ENCODE measurements at places on chromosomes 5 and 9.
A peak's percentile ranks its signal among the peaks of the same experiment; 100 is the strongest.

DNA sequence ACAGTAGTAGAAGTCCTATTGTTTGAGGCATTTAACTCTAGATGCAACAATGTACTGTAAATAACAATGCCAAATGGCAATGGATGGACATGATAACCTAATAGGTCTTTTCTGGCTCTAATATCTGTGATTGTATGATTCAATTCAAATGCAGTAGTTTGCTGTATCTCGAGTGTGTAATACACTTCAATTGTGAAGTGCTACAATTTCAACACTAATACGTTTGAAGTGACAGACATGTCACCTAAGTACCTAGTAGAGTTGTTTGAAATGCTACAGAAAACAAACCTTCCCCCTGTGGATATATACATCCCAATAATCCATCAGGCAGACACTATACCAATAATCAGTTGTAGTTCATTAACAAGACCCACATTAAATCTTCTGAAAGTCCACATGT, 305.9 kb upstream of the ITGA1 start:
- no peak for DNase-seq

GRCh38 chr5:18067615-18068014, 433.4 kb downstream of the TAF11L14 start:
- DNase-seq = no peak

DNA sequence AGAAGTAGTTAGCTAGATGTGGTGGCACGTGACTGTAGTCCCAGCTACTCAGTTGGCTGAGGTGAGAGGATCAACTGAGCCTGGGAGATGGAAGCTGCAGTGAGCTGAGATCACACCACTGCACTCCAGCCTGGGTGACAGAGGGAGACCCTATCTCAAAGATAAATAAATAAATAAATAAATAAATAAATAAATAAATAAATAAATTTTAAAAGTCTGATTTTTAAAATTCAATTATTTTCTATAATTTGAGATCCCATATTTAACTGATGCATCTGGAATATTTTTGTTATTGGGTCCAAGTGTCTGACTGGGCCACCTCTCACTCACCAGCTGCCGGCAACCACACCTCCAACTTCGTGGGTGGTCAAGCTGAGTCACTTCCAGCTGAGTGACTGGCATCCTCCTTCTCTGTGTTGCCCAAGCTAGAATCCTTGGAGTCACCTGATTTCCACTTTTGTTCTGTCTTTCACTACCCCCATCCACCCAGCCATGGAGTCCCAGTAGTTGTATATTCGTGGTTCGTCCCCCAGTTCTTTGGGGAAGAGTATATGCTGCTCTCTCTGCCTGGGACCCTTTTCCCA, 70.9 kb downstream of the EGFLAM start:
- DNase-seq = peak; percentile 8

DNA sequence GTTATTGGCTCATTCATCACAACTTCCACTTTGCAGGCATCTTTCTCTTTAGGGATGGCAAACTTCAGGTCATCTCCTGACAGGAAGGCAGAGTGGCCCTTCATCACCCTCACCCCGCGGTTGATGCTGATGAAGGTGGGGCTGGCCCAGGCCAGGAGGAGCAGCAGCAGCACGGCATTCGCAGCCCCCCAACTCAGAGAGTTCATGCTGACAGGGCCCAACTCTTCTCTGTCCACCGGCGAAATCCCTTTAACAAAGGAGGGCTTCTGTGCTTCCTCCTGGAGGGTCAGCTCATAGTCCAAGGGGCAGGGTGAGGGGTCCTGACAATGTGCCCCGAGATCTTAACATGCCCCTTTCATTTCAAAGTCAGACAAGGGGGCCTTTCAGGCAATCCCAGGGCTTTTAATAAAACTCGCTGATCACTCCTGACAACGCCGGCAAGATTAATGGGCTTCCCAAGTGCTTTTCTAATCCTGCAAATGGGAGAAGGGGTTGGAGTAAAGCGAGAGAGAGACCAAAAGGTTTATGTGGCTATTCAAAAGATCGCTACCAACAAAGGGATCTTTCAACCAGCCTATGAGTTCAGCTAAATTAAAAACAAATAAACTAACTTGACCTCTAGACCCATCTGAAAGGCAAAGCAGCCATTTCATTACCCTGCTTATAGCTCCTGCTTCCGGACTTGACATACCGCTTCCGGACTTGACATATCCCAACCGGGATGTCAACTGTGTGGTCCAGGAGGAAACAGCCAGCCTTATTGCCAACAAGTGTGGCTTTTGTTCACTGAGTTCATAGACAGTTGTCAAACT, 41.2 kb downstream of the FREM1 start:
- no peak for DNase-seq

GRCh38 chr5:114314061-114314460, 47.8 kb upstream of the KCNN2 start:
- DNase-seq = no peak

GRCh38 chr5:175813943-175814630, 57.3 kb upstream of the CPLX2 start:
- DNase-seq = no peak

DNA sequence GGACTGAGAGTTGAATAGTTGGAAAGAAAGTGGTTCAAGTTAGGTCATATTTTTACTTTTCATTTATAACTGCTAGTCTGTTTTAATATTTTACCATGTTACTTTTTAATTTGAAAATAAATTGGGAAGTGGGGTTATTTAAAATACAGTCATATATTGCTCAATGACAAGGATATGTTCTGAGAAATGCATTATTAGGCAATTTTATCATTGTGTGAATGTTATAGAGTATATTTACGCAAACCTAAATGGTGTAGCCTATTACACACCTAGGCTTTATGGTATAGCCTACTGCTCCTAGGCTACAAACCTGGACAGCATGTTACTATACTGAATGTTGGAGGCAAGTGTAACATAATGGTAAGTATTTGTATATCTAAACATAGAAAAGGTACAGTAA, 5.2 kb downstream of the CCDC152 start:
- DNase-seq = no peak

- no peak for DNase-seq
Observed at GRCh38 chr9:85639675-85640186, 102.0 kb downstream of the AGTPBP1 start.

- DNase-seq = no peak
Observed at GRCh38 chr5:126865299-126865698, 88.4 kb downstream of the LMNB1 start.

- DNase-seq = no peak
Observed at GRCh38 chr5:165224366-165225045, 1719.1 kb downstream of the MAT2B start.

DNA sequence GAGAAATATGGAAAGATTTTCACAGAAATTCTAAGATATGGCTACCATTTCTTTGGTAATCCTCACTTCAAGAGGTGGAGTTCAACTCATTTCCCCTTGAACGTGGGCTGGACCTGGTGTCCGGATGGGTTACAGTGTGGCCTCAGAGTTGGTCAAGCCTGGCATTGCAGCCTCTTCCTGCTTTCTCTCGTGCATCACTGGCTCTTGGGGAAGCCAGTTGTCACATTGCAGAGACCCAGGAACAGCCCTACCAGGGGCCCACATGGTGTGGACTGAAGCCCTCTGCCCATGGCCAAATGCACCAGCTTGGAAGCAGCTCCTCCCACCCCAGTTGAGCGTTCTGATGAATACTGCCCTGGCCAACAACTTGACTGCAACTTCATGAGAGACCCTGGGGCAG, 47.7 kb upstream of the FCN1 start:
- DNase-seq = no peak

DNA sequence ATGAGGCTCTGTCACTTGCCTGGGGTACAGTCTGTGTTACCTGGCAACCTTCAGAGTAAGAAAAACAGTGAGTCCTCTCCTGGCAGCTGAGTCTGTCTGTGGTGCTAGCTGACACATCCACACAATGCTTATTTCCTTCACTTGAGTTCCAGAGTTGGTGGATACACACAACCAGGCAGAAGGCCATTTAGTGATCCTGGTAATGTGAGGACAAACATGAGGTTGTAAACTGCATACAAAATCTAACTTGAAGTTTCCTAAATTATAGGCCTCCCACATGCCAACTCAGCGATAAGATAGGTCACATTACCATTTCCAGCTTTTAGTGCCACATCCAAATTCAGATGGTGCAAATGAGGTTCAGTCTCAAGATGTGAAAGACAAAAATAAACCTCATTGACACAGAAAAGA, 125.5 kb downstream of the DCP2 start:
- DNase-seq = no peak

DNA sequence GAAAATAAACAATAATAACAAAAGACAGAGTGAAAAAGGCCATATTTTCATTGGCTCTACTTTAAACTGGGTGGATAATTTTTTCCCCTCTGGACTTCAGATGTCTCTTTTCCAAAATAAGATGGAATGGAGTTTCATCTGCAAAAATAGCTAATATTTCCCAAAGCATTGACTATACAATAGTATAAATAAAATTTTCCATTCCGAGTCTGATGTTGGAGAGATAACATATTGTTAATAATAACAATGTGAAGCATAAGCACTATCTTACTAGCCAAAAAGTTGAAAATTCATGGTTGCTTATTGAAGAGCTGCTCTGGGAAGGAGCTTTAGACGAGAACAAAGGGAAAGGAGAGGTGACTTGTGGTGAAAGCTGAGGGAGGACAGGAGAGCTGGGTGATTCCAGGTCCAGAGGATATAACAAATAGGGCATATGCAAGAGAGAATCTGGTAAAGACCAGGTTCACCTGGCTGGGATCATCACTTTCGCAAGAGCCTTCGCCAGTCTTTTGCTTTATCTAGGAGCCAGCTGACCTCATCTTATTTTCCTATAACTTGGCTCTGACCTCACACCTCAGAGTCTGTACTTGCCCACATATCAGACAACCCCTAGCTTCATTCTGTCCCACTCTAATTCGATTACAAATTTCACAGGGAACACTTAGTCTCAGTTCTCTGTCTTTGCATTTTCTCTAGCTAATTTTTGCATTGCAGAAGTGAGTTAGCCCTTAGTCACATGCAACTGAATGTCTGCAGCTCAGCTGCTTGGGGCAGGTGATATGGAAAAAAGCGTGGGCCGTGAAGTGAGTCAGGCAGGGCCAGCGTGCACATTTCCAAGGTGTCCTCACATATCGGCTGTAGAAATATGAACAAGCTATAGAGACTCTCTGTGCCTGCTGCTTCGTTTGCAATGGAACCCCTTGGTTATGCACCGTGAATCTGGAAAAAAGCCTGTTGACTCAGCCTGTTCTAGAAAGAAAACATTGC, 7.6 kb upstream of the ZNF474 start:
- DNase-seq = peak; percentile 22

DNA sequence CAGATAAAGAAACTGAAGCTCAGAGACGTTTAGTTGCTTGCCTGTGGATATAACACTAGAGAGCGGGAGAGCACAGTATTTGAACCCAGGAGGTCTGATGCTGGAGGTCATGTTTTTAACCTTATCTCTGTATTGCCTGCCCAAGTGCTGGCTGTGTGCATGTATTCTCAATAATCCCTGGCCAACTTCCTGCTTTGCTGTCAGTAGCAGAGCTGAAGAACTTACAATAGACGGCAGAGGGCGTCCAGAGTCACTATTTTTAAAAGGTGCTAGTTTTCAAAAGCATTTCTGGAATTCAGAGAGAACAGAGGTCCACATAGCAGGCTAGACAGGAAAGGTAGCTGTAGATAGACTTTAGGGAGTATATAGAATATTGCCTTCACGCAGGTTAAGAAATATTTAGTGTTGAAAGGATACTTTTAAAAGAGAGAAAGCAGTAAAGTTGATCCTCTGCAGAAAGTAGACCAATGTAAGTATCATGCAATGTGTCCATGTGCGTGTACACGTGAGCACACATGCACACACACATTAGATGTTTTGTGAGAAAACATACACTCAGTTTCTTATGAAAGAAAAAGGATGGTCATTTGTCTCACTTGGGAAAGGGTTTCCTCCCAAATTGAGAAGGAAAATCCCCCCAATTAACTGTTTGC, 46.3 kb downstream of the PTCD2 start:
- peak; percentile 58 for DNase-seq

DNA sequence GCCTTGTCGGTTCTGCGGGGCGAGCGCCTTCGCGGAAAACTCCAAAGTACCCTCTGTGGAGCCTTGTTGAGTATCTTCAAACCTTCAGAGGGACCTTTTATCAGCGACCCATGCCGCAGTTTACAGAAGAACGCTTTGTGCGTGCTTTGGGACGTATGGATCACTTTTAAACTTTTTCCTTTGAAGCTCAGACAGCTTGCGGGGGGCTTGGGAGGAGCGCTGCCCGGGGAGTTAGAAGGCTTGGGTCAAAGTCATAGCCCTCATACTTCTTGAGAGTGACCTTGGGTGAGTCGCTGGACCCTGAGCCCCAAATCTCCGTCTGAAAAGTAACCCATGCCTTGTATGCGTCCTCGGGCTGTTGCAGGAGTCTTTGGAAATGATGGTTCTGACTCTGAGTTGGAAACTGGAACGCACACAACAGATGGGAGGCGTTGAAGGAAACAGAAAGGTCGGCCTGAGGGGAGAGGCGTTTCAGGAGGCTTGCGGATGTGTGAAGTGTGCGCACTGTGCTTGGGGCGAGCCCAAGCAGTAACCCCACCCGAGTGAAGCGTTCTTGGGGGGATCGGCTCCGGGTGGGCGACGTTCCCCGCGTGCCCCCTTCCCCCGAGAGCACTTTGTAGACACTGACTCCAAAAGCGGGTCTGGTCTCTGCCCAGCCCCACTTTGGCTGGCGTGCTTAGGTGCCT, 661 bp upstream of the SLC25A51 start:
- peak; percentile 34 for DNase-seq

DNA sequence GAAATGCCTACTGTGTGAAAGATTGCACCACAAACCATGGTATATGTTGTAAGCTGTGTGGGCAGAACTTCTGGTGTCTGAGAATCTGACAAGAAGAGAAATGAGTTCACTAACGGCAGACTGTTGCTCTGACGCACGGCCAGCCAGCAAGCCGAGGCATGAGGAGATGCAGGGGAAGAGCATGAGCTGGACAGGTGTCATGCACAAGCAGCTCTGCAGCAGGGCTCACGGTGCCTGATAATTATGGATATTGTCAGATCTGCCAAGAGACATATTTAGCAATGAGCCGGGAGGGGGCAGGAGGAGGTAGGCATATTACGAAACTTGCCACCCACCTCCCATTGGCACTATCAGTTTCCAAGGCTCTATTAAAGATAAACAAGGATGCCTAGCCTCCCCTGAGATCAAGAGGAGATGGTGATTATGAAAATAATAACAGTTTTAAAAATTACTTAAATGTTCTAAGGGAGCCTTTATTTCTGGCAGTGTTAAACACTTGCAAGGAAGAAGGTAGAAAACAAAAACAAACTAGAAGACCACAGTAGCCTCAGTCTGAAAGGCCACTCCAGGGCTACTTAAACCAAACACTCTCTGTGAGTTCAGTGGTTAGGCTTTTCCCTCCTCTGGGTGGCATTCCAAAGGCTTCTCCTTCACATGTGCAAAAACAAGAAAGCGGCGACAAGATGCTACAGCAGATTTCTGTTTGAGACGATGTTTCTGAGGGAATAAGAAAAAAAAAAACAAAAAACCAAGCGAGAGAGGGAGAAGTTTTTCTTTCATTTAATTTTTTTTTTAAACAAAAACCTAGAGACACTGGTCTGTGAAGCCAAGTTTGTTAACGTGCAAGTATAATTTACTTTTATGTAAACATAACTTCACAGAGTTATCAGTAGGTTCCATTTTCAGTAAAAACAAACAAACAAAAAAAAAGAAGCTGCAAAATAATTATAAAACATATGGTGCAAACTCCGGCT, 339.5 kb downstream of the BNC2 start:
- no peak for DNase-seq
